ENCODE measurements at places on chromosomes 7 and 10.

GRCh38 chr10:70832852-70833528 lies 17.2 kb downstream of the SGPL1 start:
- DNase-seq: no peak

DNA sequence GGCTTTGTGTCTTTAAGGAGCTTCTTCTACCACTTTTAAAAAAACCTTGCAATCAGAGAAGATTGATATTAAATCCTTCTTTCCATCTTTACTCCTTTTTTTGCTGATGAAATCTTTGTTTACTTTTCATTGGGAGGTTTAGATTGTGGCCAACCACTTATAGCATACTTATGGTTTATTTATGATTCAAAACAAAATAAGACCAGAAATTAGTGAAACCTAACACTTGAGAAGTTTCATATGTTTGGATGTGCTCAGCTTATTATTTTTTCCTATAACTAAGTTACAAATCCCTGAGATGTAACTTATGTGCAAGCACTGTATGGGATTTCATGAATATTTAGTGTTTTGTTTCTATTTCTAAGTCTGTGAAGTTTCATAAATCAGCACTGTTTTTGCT lies 13.5 kb upstream of the PRPS1L1 start:
- DNase-seq: no peak

GRCh38 chr10:10126218-10126617 lies 891.5 kb upstream of the CELF2 start:
- DNase-seq: no peak

- no peak for DNase-seq
Observed at GRCh38 chr10:58030208-58030607, 237.5 kb downstream of the IPMK start.

Measured in NCI-H2081 (cell line).